ENCODE measurements at places on chromosomes 6 and 20.

DNA sequence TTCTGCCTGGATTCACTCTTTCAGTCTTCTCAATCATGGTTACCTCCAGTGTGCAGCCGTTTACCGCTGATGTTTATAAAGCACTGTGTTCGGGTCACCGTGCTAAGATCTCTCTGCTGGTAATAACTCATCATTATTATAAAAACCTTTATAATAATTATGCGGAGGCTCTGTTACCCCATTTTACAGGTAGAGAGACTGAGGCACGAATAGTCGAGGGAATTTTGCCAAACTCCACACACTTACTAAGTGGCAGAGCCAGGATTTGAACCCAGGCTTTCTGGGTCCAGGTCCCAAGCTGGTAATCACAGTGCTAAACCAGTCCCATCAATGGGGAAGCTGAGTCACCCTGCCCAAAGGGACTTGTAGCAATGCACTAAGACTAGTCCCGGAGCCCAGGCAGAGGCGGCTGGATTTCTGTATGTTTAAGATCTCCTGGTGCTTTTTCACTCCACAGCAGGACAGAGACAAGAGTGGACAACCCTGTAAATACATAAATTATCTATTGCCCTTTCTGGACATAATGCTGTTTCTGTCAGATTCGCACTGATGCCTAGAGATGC lies 48.1 kb downstream of the SYNJ2 start:
- DNase-seq: no peak

DNA sequence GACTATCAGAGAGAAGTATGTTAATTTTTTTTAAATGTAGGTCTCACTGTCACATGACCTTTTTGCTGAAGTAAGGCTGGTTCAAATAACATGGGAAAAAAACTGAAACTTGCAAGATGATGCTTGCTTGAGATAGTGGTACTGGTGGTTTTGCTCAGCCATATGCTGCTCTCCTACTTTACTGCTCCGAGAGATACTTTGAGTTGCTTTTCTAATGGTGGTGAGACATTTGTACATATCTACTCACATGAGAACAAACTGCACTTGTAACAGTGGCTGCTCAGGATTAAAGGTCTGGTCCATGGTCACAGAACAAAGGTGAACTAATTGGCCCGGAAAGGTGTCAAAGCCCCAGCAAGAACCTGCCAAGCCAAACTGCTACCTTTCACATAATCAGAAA lies 106.2 kb upstream of the BEND3 start:
- DNase-seq: no peak

GRCh38 chr6:127547215-127547614 lies 28.1 kb upstream of the MTCL3 start:
- DNase-seq: no peak

- DNase-seq: no peak
Measured at GRCh38 chr6:73965539-73966029, 269.6 kb downstream of the CD109 start.

DNA sequence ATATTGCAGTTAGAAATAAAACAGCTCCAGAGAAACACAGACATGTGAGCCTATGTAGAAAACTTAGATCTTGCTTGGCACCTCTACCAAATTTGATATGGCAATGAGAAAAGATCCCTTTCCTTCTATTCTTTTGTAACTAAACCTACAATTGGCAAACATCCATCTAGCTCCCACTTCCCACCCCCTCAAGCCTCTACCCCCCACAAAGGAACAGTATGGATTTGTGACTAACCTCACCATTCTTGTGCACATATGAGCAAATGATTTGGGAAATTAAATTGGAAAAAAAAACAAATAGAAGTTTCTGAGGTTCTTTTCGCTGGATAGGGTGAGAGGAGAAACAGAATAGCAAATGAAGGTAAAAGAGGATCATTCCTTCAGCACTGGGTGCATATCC lies 85.8 kb upstream of the TIAM2 start:
- DNase-seq: no peak

GRCh38 chr6:156587071-156587470 lies 190.1 kb upstream of the ARID1B start:
- DNase-seq: no peak

GRCh38 chr20:61560361-61560853 lies 308.3 kb downstream of the CDH4 start:
- no peak for DNase-seq

GRCh38 chr6:166942393-166943168 lies 13.8 kb downstream of the RNASET2 start:
- DNase-seq: no peak

- DNase-seq: no peak
Measured at GRCh38 chr20:57959018-57959417, 249.2 kb upstream of the PMEPA1 start.

GRCh38 chr20:17226410-17227218 lies at the start of gene PCSK2:
PCSK2 (plus strand) TSS chr20:17227040; CDS start chr20:17227306, 266 bp downstream.
- no peak for DNase-seq

- DNase-seq: no peak
Measured at GRCh38 chr6:157673596-157673995, 149.4 kb upstream of the SNX9 start.

DNA sequence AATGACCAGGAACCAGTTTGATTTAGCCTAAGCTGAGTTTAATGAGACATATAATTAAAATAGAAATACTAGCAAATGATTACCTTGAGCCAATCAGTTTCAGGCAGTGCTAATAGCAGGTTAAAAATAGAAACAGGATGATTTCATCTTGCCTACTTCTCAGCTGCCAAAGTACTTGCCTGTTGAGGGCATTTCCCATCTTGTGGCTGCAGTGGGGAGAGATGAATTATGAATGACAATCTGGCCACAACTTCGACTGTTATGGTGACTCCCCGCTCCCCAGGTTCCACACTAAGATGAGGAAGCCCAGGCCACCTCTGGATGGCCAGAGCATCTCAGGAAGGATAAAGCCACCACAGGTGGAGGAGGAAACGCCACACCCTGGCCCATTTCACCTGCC lies 31.3 kb downstream of the MBOAT1 start:
- DNase-seq: no peak

DNA sequence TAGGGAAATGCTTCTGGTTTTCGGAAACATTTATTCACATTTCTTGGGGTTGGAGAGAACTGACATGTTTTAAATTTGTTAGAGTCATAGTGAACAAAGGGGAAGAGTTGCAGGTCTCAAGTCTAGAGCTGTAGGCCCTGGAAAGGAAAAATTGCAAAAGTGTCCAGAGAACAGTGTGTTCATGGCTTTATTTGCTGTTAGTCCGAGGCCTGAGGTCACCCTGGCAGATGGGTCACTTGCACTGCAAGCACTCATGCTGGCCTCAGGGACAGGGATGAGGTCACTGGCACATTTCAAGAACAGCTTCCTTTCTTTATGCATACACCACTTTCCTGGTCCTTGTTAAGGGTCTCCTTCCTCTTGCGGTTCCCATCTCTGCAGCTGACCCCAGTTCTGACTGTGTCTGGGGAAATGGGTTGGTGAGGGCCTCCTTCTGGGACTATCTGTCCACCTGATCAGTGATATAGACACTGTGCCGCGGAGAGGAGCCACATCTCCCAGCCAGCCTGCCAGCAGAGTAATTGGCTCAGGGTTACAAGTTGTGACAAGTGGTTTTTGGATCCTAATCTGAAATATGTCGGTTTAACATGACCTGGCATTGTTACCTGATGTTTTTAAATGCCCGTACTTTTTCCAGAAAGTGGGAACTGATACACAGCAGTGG lies 194.0 kb downstream of the EYA4 start:
- no peak for DNase-seq

- DNase-seq: no peak
Measured at GRCh38 chr6:166596776-166597507, 10.5 kb upstream of the RAMACL start.

- no peak for DNase-seq
Measured at GRCh38 chr6:107709341-107709740, 114.8 kb downstream of the SCML4 start.

DNA sequence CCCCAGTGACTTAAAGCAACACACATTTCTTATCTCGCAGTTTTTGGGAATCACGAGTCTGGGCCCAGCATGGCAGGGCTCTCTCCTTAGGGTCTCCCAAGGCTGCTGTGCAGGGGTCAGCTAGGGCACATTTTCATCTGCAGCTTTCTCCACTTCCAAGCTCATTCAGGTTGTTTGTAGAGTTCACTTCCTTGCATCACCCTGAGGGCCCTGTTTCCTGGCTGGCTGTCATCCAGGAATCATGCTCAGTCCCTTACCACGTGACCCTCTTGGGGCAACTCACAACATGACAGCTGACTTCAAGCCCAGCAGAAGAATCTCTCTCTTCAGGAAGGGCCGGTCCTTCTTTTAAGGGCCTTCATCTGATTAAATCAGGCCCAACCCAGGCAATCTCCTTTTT lies 21.3 kb downstream of the SNAP25 start:
- no peak for DNase-seq

GRCh38 chr20:924639-925038 lies 8.5 kb upstream of the ANGPT4 start:
- DNase-seq: no peak

DNA sequence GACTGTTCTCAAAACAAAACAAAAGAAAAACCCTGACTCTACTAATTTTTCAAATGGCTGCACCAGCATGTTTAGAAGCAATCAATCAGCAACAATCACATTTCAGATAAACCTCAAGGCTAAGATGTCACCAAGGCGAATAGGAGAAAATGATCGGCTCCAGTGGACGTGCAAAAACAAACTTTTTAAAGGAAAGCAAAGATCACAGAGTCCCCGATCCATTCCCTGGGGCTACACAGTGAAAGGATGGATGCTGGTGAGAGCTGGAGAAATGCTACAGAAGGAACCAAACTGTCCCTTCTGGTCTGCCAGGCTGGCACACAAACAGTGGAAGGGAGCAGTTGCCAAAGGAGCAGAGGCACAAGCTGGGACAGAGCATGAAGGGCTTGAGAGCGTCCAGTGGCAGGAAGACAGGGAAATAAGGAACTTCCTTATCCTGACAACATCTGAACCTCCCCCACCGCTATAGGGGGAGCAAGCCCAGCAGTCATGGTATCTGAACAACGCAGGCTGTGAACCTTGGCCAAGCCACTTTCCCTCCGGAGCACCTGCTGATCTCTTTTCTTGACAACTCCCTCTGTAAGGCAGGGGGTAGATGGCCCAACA lies 73.7 kb upstream of the HIVEP1 start:
- DNase-seq: no peak

GRCh38 chr6:130742131-130742681 lies 85.0 kb upstream of the SMLR1 start:
- peak; percentile 4 for DNase-seq

- no peak for DNase-seq
Measured at GRCh38 chr20:38057351-38057972, 23.9 kb downstream of the RPRD1B start.

GRCh38 chr6:163877877-163878639 lies 463.5 kb downstream of the QKI start:
- no peak for DNase-seq

- DNase-seq: no peak
Measured at GRCh38 chr20:1418350-1418749, 25.5 kb upstream of the FKBP1A start.

DNA sequence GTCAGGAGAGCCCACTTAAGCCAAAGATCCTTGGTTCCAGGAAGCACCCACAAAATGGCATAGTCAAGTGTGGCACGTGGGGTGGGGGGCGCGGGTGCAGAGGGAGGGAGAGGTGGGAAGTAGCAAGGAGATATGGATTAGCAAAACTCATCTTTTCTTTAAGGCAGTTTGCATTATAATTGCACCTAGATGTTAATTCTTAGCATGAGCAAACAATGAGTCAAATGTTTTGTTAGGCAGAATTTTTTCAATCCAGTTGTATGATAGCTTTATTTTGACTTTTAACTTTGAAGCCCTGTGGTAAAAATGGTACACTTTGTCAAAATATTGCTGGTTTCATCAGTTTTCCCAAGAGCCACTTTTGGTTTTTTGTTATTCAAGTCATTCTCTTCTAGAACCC lies 15.0 kb downstream of the SCAND1 start:
- DNase-seq: no peak

- no peak for DNase-seq
Measured at GRCh38 chr20:23148731-23149570, 62.8 kb upstream of the CD93 start.

- DNase-seq: no peak
Measured at GRCh38 chr6:7143476-7143974, 35.8 kb downstream of the RREB1 start.

DNA sequence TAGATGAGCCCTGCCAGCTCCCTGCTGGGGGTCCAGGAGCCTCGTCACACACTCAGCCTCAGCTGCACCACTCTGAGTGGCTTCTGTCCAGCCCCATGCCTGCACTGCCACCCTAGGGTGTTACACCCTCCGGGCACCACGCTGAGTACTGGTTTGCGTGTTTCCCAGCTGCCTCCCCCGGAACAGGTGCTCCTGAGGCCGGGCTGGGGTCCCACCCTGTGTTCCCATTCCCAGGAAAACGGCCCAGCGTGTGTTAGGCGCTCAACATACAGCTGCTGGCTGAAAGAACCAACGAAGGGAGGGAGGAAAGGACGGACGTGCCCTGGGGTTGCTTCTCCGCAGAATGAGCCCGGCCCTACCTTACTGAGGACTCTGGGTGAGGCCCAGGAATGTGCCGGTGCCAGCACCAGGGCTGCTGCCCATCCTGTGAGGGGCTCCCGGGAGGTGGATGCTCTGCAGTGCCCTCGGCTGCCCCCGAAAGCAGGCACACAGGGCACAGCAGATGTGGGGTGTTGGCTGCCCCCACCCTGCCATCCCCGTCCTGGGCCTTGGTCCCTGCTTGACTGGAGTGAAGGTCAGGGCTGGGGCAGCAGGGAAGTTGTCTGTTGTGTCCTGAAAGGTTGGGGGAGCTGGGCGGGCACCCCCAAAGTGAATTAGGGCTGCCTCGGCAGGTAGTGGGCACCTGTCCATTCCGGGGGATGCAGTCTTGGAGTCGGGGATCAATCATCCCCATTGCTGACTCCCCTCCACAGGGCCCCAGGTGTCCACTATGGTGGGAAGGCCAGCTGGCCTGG lies 16.3 kb downstream of the LAMA5 start:
- no peak for DNase-seq

DNA sequence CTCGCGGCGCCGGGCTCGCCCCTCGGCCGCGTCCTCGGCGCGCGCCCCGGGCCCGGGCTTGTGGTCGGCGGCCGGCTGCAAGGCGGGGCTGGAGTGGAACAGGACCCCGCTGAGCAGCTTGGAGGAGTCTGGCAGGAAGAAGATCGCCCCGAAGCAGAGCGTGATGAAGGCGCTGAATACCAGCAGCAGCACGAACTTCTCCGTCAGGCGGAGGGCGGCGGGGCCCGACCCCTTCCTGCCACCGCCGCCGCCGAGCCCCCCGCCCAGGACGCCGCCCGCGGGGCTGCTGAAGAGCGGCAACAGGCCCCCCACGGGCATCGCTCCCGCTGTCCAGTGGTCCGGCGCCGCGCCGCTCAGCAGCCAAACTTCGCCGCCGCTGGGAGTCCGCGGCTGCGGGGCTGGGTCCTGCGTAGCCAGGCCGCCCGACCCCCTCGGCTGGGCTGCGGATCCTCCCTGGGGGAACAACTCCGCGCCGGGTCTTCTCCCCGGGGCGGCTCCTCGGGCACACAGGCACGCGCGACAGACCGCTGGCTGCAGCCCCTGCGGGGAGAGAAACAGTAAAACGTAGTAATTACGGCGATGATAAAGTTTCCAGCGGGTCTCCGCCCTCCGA lies 707 bp downstream of the MAN1A1 start:
- DNase-seq: no peak

GRCh38 chr20:38272398-38272797 lies 11.9 kb upstream of the KIAA1755 start:
- no peak for DNase-seq

GRCh38 chr6:138498629-138499302 lies 528 bp downstream of the NHSL1 start:
- no peak for DNase-seq

All from AG04449 (cell line).